ENCODE measurements at places on chromosomes 3 and 15.

DNA sequence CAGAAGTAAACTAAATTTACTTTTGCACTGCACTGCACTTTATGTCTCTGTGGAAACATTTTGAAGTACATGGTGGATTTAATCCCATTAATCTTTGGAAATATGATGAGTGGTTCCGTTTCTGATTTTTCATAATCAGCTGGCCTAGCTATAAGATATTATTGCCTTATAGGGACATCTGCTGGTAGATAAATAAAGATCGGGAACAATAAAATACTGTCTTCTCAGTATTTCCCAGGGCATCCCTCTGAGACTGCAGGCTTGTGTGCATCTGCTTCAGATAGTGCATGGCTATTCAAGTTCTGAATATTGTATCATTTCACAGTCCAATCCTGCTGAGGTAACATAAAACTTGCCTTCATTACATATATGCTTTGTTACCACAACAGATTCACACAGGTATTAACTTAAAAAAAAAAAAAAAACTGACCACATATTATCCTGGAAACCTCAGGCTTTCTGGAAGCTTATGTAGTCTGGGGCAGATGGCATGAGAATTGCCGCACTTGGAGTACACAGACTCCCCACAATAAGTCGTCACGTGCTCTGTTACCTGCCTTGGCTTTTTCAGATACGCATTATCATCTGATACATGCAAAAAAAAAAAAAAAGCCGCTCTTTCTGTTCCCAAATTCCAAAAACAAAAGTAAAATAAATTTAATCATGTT lies 330.8 kb upstream of the AGTR1 start:
- DNase-seq = no peak

DNA sequence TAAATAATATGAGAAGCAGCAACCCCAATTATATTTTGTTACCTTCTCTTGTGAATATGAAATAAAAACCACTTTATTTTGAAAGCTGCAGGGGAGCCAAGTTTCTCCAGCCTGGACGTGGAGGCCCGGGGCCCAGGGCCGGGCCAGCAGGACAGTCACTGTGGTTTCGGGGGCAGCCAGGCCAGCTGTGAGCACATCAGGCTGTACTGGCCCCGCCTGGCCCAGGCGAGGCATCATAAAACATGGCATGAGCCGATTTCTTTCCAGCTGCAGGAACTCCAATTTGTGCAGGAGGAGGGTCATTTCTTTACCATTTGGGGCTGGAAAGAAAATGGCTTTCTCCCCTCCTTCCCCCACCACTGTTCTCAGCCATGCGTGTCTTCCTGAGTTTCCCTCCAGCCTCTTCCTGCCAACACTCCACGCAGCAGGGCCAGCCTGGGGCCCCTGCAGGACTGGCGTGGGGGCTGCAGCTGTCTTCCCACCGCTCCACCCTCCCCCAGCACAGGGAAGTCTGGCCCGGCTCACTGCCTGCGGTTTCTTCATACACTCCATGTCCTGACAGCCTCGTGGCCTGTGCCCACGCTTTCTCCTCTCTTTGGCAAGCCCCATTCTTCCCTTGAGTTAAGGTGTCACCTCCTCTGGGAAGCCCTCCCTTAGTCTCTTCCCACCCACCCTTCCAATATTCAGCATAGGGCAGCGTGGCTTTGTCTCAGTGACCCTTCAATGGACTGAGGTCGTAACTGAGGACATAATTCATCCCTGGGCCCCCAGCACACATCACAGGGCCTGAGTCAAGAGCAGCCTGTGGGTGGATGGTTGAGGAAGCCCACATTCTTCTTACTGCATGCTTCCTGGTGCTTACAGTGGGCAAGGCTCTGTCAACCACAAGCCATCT lies 135.8 kb downstream of the CHSY1 start:
- DNase-seq = peak; percentile 15

DNA sequence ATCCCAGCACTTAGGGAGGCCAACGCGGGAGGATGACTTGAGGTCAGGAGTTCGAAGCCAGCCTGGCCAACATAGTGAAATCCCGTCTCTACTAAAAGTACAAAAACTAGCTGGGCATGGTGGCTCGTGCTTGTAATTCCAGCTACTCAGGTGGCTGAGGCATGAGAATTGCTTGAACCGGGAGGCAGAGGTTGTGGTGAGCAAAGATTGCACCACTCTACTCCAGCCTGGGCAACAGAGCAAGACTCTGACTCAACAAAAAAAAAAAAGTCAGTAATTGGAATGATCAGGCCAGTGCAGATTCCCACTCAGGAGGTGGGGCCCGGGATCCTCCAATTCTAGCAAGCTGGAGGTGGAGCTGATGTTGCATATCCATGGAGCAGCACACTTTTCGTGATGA lies 5.6 kb downstream of the CFAP92 start:
- DNase-seq = no peak

- DNase-seq = peak; percentile 15
These were observed 472.8 kb upstream of the KCNMB2 start for GRCh38 chr3:178063461-178063860.

DNA sequence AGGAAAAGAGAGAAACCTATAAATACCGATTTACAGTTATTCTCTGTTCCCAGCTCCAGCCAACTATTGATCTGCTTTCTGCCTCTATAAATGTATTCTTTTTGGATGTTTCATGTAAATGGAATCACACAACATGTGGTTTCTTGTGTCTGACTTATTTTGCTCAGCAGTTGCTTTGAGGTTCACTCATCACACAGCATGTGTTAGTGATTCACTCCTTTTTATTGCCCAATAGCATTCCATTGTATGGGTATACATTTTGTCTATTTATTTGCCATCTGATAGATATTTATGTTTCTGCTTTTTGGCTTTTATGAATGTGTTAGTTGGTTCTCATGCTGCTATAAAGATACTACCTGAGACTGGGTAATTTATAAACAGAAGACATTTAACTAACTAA lies 23.6 kb downstream of the CCR1 start:
- DNase-seq = no peak

GRCh38 chr3:102714567-102714966 lies 279.8 kb downstream of the ZPLD1 start:
- no peak for DNase-seq

GRCh38 chr3:134607054-134608022 lies 43.5 kb downstream of the KY start:
- peak; percentile 13 for DNase-seq

DNA sequence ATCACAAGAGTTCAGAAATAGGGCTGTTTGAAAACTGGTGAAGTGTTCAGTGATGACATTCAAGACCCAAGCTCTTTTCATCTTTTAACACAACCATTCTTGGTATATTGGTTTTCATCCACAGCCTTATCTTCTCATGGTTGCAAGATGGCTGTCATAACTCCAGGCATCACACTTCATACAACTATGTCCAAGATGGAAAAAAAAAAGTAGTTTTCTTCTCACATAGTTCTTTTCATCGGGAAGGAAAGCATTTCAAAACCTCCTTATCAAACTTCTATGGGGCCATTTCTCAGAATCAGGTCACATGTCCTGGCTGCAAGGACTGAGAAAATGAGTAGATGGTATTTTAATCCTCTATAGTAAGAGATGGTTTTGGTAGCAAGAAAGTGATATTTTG lies 21.1 kb upstream of the MFSD1 start:
- no peak for DNase-seq

- DNase-seq = no peak
These were observed 772 bp downstream of the TSPAN3 start for GRCh38 chr15:77070180-77070494.

- no peak for DNase-seq
These were observed 14.7 kb upstream of the MBNL1 start for GRCh38 chr3:152254041-152254440.

- DNase-seq = no peak
These were observed 8.3 kb downstream of the MEF2A start for GRCh38 chr15:99574048-99574447.

GRCh38 chr15:31328428-31328968 lies 1.9 kb downstream of the KLF13 start:
- DNase-seq = peak; percentile 73

GRCh38 chr15:71362987-71363968 lies 248.0 kb downstream of the THSD4 start:
- DNase-seq = no peak

DNA sequence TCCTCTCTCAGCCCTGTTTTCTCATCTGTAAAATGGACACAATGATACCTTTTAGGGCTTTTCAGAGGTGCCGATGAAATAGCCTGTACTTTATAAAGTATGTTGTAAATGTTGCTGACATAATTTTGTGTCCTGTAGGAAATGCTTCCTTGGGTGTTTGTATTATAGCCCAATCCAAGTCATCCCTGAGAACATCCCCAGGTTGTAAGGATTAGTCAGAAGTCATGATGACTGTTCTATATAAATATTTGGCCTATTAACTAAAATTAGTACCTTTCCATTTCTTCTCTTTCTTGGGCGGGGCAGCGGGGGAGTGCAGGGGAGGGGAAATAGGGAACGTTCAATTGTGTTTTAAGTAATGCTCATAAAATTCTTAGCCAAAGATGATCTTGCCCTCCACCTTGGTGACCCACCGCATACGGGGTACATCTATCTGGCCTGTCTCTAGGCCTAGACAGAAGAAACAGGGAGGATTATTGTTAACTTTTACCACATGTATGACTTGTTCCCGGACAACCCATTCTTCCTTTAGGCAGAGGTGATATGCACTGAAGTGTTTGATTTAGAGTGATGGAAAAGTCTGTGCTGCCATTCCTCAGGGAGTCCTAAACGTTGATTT lies 120.7 kb downstream of the VGLL4 start:
- peak; percentile 63 for DNase-seq

DNA sequence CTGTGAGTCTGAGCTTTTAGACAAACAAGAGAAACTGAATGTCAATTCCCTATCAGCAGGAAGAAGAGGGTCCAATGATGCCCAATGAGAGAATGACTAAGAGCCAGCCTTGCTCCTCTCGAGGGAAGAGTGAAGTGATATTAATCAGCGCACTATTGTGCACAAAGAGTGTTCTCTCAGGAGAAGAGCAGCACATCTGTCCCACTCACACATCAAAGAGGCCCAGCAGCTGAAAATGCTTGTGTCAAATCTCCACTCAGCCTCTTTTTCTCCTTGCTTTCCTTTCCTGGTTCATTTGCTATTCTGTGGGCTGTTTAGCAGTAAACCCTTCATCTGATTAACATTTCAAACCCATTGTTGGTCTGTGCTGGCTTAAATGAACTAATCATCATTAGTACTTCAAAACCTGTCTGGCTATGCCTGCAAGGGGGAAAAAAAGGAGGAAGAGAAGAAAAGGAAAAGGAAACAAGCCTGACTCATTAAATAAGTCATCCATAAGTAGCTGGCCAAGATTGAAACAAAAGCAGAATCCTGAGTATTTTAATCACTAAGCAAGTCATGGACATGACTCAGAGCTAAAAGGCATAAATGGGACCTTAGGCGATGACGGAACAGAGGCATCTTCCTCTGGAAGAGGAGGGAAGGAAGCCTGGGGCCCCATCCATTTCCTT lies 912.7 kb downstream of the TUSC7 start:
- no peak for DNase-seq

DNA sequence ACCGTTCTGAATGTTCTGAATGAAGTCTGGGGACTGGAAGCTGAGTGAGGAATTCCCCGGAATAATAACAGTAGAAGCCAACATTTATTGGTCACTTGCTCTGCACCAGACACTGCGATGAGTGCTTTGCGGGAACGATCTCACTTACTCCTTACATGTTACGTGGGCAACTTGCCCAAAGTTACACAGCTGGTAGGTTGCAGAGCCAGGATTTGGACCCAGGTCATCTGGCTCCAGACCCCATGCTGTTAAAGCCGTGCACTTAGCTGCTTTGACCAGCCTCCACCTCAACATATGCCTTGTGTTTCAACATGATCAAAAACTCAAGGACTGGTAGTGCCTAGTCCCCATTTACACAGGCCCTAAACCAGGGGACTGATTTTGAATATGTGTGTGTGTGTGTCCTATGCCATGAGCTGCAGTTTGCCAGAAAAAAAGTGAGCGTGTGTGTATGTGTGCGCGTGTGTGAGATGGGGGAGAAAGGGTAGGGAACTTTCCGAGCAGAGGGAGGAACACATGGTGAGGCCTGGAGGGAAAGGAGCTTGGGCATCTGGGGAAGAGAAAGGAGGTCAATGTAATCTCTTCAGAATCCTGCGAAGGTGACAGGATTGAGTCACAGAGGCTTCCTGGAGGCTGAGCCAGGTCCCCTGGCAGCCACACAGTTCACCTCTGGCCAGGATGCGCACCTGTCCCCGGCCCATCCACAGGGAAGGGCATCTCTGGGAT lies 28.9 kb downstream of the LINGO1 start:
- peak; percentile 39 for DNase-seq

GRCh38 chr15:98120561-98120960 lies 160.1 kb downstream of the ARRDC4 start:
- no peak for DNase-seq

DNA sequence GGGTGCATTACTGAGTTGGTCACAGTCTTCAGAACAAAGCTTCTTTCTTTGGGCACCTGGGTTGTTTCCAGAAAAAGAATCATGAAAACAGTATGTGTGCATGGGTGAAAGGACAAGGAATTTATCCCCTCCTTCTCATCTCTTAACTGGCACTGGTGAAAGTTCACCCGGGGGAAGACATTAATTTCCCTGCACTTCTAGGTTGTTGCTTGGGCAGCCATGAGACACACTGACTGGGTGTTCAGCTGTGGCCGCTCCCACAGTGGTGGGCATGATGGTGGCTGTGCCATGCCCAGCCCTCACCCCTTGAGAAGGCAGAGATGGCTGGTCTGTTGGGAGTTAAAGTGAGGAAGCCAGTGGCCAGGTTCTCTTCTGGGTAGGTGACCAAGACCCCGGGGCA lies 16.6 kb upstream of the KY start:
- DNase-seq = no peak

DNA sequence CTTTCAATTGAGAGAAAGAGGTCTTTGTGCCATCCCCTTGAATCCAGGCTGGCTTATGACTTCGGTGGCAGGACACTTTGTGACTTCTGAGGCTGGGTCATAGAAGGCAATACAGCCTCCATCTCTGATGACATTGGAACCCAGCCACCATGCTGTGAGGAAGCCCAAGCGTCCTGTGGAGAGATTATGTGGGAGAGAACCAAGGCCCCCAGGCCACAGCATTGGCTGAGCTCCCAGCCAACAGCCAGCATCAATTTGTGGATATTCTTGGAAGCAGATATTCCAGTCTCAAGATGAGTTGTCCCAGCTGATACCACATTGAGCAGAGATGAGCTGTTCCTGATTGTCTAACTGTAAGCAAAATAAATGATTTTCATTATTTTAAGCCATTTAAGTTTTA lies 12.7 kb upstream of the XIRP1 start:
- peak; percentile 6 for DNase-seq

GRCh38 chr3:157113832-157114505 lies 46.0 kb downstream of the CCNL1 start:
- DNase-seq = peak; percentile 8

- no peak for DNase-seq
These were observed 463.5 kb downstream of the TAFA4 start for GRCh38 chr3:68468695-68469375.

DNA sequence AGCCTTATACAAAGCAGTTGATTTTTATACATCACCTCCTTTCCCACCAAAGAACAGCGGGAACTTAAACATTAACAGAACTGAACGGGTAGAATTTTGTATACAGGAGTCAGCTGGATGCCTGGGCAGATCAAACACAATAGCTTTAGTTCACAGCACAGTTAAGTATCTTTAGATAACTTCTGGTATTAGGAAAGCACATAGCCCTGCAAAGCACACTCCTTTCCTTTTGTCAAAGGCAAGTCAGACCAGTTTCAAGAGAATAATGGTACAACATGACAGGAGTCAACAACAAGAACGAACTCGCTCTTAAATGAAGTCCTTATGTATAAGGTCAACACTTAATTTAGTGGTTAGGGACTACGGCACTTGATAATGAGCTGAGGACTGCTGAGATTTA lies 26.3 kb downstream of the ABCC5 start:
- DNase-seq = no peak
